Breast epithelium (tissue), 4 donors: ENCODE measurements at places on chromosomes 12 and 14.

DNA sequence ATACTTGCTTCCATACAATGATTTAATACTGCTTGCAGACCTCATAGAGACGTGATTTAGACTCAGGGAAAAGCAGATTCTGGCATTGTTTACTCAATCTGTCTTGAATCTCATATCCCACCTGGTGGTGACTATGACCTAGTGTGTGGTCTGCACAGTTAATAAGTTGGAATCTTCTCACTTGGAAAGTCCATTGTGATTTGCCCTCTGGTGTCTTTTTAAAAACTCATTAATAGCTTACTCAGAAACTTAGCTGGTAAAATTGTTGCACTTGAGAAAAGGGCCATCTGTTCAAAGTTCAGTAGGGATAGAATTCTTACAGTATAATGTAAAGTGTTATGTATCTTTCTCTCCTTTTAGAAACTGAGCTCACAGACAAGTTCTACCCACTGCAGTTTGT lies 106.0 kb downstream of the PELI2 start:
- no peak for DNase-seq

GRCh38 chr12:56029666-56030293 lies 8.9 kb downstream of the IKZF4 start:
- DNase-seq: no peak

GRCh38 chr14:102655137-102655536 lies 62.7 kb downstream of the RCOR1 start:
- no peak for DNase-seq

DNA sequence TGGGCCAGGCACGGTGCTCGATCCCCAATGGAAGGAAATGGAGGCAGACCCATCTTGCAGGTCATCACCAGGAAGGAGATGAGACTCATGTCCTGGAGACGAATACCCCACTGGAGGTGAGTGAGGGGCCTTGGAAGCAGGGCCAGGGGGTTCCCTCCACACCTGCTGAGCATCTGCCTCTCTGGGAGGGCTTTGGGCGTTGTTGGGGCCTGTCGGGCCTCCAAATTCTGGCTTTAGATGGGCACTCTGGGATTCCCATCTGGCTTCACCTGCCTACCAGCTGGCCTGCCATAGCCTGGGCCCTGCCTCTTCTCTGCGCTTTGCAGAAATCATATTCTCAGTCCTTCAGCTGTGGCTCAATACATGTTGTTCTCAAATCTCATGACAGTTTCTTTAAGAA lies 13.9 kb downstream of the RTL1 start:
- no peak for DNase-seq

- DNase-seq: peak; percentile 43
Observed at GRCh38 chr14:103260629-103261124, 73.4 kb upstream of the EIF5 start.

- no peak for DNase-seq
Observed at GRCh38 chr14:32189811-32190210, 12.0 kb upstream of the RNU6-7 start.

GRCh38 chr12:93847517-93848474 lies 170.6 kb downstream of the CRADD start:
- no peak for DNase-seq

GRCh38 chr14:67464377-67464776 lies 24.1 kb downstream of the TMEM229B start:
- DNase-seq: no peak

- no peak for DNase-seq
Observed at GRCh38 chr12:53735-54730, 12.5 kb upstream of the IQSEC3 start.

GRCh38 chr14:32565256-32565655 lies 236.2 kb downstream of the AKAP6 start:
- no peak for DNase-seq

DNA sequence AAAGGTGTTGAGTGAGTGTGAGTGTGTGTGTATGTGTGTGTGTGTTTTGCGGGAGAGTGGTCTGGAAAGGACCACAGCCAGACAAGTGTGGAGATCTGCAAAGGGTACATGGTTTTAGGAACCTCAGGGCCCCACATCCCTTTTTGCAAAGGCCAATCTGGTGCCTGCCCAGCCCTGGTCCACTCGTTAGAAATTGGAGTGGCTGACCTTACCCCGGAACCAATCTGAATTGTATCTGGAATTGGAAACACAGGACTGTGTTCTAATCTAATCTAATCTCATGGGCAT lies 11.3 kb upstream of the TBX3 start:
- no peak for DNase-seq

- DNase-seq: no peak
Observed at GRCh38 chr12:116528065-116528464, 31.1 kb upstream of the MAP1LC3B2 start.

GRCh38 chr14:72451054-72451972 lies 442.6 kb downstream of the DPF3 start:
- no peak for DNase-seq

DNA sequence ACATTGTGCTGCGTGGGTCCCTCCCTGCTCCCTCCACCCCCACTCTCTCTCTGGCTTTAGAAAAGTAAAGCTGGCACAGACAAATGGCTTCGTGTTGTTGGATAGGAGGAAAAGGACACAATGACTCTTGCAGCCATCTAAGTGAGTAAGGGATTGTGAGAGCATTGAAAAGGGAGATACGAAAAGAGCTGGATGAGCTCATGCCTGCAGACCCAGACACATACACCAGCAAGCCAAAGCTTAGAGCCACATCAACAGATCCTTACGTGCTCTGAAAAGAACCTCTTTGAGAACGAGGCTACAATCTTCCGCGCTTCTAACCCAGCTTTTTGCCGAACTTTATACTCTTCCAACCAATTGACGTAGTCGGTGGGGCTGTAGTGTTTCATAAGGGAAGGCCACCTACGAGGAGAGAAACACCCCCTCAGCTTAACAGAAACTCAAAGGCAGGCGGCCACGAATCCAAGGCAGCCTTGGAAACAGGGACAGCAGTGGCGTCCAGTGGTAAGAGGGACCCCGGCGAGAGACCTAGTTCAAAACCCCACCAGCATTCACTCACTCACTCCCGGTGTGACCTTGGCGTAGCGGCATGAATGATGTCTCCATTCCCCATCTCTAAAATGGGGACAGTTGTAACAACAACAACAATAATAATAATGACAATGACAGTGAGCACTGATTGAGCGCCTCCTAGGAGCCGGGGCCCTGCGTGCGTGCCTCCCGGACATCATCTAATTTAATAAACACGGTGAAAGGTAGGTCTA lies 1.1 kb downstream of the FBXO21 start:
- no peak for DNase-seq

- DNase-seq: no peak
Observed at GRCh38 chr14:21185491-21185890, 29.6 kb upstream of the OR5AU1 start.

DNA sequence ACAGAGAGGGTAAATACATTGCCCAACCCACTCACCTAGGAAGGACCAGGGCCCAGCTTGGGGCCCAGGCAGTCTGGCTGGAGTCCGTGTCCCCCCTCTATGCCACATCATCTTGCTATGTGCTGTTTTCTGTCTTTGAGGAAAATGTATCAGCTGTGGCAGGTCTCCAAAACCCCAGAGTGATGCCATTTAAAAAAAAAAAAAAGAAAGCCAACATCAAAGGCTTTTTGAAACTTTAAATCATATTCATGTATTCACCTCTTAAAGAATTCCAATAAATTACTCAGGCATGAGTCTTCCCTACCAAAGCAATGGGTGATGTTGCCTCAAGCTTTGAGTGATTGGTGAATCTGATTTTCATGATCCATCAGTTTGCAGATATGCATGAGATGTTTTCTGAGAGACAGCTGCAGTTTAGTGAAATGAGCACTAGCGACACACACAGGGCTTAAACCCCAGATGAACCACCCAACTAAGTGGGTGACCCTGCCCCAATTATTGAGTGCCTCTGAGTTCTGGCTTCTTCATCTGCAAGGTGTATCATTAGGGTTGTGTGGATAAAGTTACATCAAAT lies 6.1 kb downstream of the KRT81 start:
- DNase-seq: peak; percentile 15

DNA sequence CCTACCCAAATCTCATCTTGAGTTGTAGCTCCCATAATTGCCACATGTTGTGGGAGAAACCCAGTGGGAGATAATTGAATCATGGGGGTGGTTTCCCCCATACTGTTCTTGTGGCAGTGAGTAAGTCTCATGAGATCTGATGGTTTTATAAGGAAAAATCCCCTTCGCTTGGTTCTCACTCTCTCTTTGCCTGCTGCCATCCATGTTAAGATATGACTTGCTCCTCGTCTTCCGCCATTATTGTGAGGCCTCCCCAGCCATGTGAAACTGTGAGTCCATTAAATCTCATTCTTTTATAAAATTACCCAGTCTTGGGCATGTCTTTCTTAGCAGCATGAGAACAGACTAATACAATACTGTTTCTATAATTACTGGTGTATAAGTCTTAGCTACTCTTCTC lies 6.5 kb upstream of the BCAT1 start:
- no peak for DNase-seq

GRCh38 chr12:132729541-132730320 lies 19.1 kb downstream of the PGAM5 start:
- DNase-seq: no peak

DNA sequence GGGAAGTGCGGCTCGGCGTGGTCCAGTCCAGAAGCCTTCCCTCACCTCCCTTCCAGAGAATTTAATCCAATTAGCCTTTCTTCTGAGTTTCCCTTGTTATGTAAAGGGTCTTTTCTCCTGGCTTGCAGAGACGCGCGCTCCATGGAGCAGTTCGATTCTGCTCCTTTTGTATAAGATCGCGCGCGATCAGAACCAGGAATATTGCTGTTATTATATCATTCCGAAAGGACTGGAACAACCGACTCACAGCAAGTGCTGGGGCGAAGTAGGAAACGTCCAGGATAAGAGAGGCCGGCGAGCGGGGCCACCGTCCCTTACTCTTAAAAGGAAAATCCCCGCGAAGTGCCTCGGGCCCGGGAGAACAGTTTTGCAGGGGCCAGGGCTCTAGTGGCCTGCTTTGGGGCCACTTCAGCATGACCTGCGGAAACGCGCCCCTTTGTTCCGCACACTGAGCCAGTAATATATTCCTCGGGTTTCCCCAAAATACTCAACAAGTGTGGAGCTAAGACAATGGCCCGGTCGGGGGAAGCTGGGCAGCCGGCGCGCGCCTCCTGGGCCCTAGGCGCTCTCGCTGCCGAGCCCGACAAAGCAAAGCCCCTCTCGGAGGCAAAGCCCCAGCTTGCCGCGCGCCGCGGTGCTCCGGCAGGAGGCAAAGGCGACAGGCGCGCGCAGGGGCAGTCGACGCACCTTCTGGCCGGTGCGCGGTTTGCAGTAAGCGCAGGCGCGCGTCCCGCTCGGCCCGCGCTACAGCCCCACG lies 2.9 kb downstream of the RFX4 start:
- no peak for DNase-seq

GRCh38 chr12:109735051-109735521 lies 21.5 kb downstream of the FAM222A start:
- DNase-seq: peak; percentile 33

- DNase-seq: no peak
Observed at GRCh38 chr14:58107947-58108552, 44.0 kb downstream of the ARMH4 start.

GRCh38 chr14:24310646-24311604 lies at the start of gene LTB4R:
Gene LTB4R, plus strand, starts transcription at chr14:24311502. Its CDS starts 4,150 bp downstream, at chr14:24315652.
- peak; percentile 64 for DNase-seq

- DNase-seq: no peak
Observed at GRCh38 chr14:24925771-24926374, 124.1 kb downstream of the STXBP6 start.

GRCh38 chr12:71567537-71567936 lies 96.1 kb downstream of the ZFC3H1 start:
- DNase-seq: no peak

- DNase-seq: no peak
Observed at GRCh38 chr12:114269153-114269552, 136.8 kb downstream of the TBX5 start.

GRCh38 chr12:292186-292585 lies 29.6 kb upstream of the SLC6A13 start:
- DNase-seq: no peak

GRCh38 chr14:101196795-101197590 lies 293.5 kb upstream of the RTL1 start:
- peak; percentile 48 for DNase-seq

DNA sequence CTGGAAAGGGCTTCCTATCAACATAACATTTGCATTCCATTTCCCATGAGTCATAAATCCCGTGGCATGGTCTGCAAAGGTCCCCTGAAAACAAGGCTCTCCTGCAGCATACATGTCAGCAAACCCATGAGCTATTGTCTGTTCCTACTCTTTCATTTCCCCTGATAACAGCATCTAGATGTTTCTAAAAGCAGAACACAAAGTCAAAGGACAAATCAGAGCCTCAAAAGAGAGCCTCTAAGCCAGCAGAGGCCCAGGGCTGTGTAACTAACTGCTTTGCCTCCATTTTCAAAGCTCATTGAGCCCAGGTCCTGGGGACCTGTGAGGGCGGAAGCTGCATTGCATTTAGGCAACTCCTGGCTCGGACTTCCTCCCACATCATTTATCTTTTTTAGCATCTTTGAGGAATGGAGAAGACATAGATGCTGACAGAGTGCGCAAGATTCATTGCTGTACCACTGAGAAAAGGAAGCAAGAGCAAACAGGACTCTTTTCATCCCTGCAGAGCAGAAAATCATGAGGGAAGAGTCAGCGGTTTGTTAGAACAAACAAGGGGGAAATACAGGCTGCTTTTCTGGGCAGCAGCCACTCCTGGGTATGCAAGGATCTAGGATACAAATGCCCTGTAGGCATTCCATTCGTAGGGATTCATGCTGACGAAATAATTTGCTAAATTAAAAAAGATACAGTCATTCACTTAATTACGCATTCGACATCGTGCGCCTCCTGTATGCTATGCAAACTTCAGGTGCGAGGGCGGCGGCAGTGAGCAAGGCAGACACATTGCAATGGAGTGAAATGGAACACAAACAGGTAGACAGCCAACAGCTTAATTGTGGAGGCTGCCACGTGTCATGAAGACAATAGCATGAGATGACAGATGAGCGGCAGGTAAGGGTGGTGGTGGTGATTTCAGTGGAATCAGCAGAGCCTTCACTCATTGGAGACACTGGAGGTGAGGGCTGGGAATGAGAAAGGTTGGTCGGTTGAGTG lies 131.0 kb downstream of the TMEM132D start:
- DNase-seq: no peak

DNA sequence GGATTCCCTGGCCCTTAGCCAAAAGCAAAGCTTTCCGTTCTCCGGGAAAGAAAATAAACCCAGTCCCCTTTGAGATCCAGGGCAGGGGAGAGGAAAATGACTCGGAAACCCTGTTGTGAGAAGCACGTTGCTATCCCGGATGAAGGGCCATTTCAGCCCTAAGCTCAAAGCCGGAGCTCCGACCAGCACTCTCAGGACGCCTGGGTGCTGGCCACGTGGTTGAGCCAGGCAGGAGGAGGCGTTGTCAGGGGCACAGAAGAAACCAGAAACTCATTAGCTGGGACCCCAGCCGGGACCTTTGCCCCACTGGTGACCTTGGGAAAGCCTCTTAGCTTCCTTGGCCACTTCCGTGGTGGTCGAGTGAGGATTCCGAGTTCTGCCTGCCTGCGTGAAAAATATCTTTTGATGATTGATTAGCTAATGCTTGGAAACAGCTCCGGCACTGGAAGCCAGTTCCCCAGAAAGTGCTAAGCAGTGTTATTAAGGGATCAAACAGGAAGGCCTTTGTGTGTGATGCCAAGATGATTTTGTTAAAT lies 57.6 kb upstream of the FZD10 start:
- DNase-seq: peak; percentile 39

GRCh38 chr12:120909633-120910298 lies 5.6 kb upstream of the SPPL3 start:
- no peak for DNase-seq
